ENCODE measurements at places on chromosomes 2 and 18.

GRCh38 chr2:14304326-14304725 is 328.2 kb upstream of the LRATD1 start:
- no peak for DNase-seq

GRCh38 chr2:130337735-130338325 is 4.9 kb upstream of the IMP4 start:
- DNase-seq, result no peak

DNA sequence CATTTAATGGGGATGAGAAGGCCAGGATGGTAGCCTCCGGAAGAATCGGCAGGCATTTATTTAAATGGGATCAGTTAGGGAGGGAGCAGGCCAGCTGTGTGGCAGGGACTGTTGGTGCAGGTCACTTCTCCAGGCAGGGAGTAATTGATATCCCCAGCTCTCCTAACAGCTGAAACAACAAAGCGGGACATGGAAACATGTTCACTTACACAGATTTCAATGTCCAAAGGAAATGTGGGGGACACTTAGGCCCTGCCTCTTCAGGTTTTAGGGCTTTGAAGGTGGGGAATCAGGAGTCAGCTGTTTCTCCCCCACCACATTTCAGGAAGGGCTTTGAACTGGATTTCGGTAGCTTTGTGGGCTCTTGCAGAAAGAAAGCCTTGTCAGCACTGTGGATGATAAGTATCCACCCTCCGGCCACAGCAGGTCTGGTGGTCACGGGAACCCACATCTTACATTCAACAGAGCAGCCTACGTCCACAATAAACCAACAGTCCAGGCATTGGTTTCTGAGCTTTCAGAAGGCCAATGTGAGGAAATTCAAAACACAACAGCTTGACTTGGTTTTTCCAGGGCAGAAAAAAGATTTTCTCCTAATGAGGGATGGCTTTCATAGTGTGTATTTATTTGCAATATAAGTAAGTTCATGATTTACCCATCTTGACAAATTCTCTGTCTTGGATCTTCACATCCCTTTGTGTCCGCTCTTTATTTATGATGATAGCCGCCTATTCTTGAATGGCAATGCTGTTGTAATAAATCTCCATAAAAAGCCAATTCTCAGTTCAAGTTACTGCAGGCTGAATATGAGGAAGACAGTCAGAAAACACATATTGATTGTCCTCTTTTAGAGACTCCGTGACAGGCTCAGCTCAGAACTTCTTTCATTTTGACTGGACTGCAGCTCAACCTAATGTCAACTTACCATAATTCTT is 96.6 kb upstream of the NRP2 start:
- DNase-seq, result no peak

- DNase-seq, result no peak
Measured at GRCh38 chr2:61367177-61367576, 103.7 kb downstream of the USP34 start.

DNA sequence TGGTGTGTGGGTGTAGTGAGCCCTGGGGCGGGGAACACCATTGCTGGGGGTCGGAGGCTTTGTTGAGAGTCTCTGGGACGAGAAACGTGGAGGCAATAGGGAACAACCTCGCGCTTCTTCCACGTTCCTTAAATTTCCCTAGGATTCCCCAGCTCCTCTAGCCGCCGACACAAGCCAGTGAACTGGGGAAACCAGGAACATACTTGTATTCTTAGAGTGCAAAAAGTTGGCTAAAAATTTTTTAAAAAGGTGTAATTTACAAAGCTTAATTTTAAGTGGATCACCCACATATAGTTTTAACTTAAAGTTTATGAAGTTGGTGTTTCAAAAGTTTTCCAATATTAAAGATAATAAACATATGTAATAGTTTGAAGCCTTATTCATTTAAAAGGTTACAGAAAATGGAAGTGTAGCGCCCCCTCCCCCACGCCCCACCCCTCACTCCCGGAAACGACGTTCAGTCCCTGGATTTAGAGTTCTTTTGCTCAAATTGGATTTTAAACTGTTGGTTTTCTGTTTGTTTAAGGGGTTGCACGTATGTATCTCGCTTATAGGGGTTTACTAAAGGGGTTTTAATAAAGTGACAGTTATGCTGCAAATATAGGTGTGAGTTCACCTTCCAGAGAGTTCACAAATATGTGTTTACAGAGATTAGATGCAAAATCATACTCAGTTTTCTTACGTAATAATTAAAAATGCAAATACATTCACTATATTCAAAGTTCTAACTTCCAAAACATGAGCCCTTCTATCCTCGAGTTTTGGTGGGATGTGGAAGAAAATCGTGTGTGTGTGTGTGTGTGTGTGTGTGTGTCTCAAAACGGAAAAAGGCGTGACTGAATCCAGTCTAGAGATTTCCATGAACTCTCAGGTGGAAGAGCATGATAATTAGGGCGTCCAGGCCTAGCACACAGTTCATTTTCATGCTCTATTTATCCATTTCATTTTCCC is 872 bp downstream of the DSG2 start:
- no peak for DNase-seq

DNA sequence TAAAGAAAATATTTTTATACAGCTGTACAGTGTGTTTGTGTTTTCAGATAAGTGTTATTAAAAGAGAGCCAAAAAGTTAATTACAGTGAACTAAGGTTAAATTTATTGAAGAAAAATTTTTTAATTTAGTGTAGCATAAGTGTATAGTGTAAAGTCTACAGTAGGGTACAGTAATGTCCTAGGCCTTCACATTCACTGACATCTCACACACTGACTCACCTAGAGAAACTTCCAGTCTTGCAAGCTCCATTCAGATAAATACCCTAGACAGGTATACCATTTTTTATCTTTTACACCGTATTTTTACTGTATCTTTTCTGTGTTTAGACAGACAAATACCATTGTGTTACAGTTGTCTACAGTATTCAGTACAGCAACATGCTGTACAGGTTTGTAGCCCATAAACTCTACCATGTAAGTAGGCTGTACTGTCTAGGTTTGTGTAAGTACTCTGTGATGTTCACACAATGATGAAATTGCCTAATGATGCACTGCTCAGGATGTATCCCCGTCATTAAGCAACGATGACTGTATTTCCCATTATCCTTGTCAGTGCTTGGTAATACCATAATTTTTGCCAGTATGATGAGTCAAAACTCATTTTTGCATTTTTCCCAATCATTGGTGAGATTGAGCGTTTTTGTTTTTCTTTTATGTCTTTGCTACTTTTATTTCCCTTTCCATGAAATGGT is 48.2 kb upstream of the B3GNT2 start:
- DNase-seq, result no peak

GRCh38 chr18:78479443-78479842 is 500.2 kb upstream of the SALL3 start:
- no peak for DNase-seq

GRCh38 chr2:21381421-21381820 is 257.7 kb downstream of the TDRD15 start:
- no peak for DNase-seq

DNA sequence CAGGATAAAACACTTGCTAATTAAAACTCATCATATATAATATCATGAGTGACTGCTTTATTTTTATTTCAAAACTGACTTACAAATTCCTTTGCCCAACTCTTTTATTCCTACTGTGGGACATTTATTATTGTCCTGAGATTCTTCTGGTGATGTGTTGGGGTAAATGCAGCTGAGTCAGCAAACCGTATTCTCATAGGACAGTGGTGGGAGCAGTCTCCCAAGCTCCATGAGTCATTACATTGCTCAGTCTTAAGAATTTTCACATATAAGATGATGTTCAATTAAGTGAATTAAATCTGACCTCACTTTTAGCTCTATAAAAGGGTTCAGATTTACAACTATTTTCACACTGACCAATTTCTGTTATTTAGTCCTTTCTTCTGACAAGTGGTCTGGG is 1530.7 kb downstream of the LRP1B start:
- no peak for DNase-seq

GRCh38 chr2:648476-649424 is 28.5 kb downstream of the TMEM18 start:
- no peak for DNase-seq

DNA sequence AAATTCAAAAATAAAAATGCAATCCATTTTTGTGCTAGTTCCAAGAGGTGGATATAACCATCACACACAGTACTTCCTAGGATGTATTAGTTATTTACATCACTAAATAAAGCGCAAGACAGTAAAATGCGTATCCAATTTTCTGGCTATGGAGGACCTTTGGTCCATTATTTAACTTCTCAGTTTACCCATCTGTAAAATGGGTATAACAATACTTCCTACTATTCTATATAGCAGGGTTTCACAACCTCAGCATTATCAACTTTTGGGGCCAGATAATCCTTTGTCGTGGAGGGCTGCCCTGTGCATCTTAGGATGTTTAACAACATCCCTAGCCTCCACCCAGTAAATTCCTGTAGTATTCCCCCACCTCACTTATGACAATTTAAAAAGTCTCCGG is 275.1 kb upstream of the PKDCC start:
- DNase-seq, result no peak

- no peak for DNase-seq
Measured at GRCh38 chr2:214706986-214707385, 102.5 kb downstream of the BARD1 start.

- DNase-seq, result no peak
Measured at GRCh38 chr18:808086-808485, 4.0 kb downstream of the YES1 start.

Measured in hematopoietic multipotent progenitor cell treated with erythropoietin and hydrocortisone succinate and interleukin-3 and kit ligand, for 17 days (in vitro differentiated cells).